A549 treated with Mapracorat at 1 μM for 4 hours (cell line): ENCODE measurements at places on chromosomes 12 and 14. TPM values are rescaled to one million over a fixed set of nuclear protein-coding genes. Genes with fewer than 3 reads are reported as not detected.

CDKL1 gene
- 6.4 to 16.7 TPM (median 7.9 TPM) in 5 replicates for total RNA-seq

REM2 gene
- total RNA-seq, result 0.35 to 0.52 TPM (median 0.45 TPM) in 5 replicates

GPR84 gene
- 0.09 to 0.15 TPM in 2 of 5 replicates, not detected in the others for total RNA-seq

SYCP3 gene
- not detected in 5 replicates for total RNA-seq

SLC5A8 gene
- not detected in 5 replicates for total RNA-seq

SLIRP gene
- total RNA-seq, result 322 to 487 TPM (median 391 TPM) in 5 replicates

CCND2 gene
- total RNA-seq, result 0.12 TPM in 1 of 5 replicates, not detected in the others

CCDC198 gene
- 1.7 to 3.3 TPM (median 2.3 TPM) in 5 replicates for total RNA-seq

GNPNAT1 gene
- 43.3 to 51.5 TPM (median 46.5 TPM) in 5 replicates for total RNA-seq

NFATC4 gene
- 0.16 to 0.42 TPM (median 0.18 TPM) in 5 replicates for total RNA-seq

ACVRL1 gene
- 0.08 to 0.62 TPM (median 0.15 TPM) in 4 of 5 replicates, not detected in the other for total RNA-seq

MMP17 gene
- 6.6 to 12.6 TPM (median 10.1 TPM) in 5 replicates for total RNA-seq

STXBP6 gene
- 1.8 to 2.5 TPM (median 2.0 TPM) in 5 replicates for total RNA-seq

ADAM20 gene
- total RNA-seq, result not detected in 5 replicates

TSPAN9 gene
- 35.2 to 58.1 TPM (median 50.5 TPM) in 5 replicates for total RNA-seq

CABP1 gene
- 0.14 to 0.33 TPM (median 0.22 TPM) in 5 replicates for total RNA-seq

EML1 gene
- 30.7 to 38.2 TPM (median 34.2 TPM) in 5 replicates for total RNA-seq

CLEC1B gene
- total RNA-seq, result not detected in 5 replicates

SLC7A7 gene
- total RNA-seq, result 18.9 to 28.4 TPM (median 21.2 TPM) in 5 replicates

PAPLN gene
- total RNA-seq, result 5.4 to 6.5 TPM (median 6.1 TPM) in 5 replicates

TAS2R19 gene
- 0.19 TPM in 1 of 5 replicates, not detected in the others for total RNA-seq

CMAS gene
- 41.7 to 44.2 TPM (median 42.7 TPM) in 5 replicates for total RNA-seq

IFI27L1 gene
- 19.1 to 22.6 TPM (median 20.0 TPM) in 5 replicates for total RNA-seq

ZDHHC22 gene
- 0.18 to 0.33 TPM (median 0.21 TPM) in 5 replicates for total RNA-seq

OTX2 gene
- total RNA-seq, result not detected in 5 replicates

INSM2 gene
- 0.06 to 0.12 TPM (median 0.08 TPM) in 3 of 5 replicates, not detected in the others for total RNA-seq

FOXG1 gene
- total RNA-seq, result 0.13 to 0.23 TPM (median 0.15 TPM) in 5 replicates

ARHGEF25 gene
- total RNA-seq, result 4.4 to 5.9 TPM (median 5.3 TPM) in 5 replicates

HSP90B1 gene
- 533 to 634 TPM (median 575 TPM) in 5 replicates for total RNA-seq

LTB4R2 gene
- 2.1 to 5.7 TPM (median 4.5 TPM) in 5 replicates for total RNA-seq

KRT80 gene
- total RNA-seq, result 38.9 to 58.0 TPM (median 46.2 TPM) in 5 replicates

GTF2A1 gene
- total RNA-seq, result 10.7 to 15.4 TPM (median 12.9 TPM) in 5 replicates

PIANP gene
- 0.64 to 1.0 TPM (median 0.73 TPM) in 5 replicates for total RNA-seq

SLC6A13 gene
- 0.17 to 0.36 TPM (median 0.28 TPM) in 5 replicates for total RNA-seq

GCH1 gene
- 3.2 to 4.7 TPM (median 4.2 TPM) in 5 replicates for total RNA-seq

LMO3 gene
- total RNA-seq, result not detected in 5 replicates

CIROP gene
- total RNA-seq, result not detected in 5 replicates

IPO4 gene
- 72.5 to 89.6 TPM (median 84.6 TPM) in 5 replicates for total RNA-seq

OS9 gene
- 113 to 119 TPM (median 115 TPM) in 5 replicates for total RNA-seq
